Natural killer cell (primary cell): ENCODE measurements at places on chromosomes 16 and 17. TPM values are rescaled to one million over a fixed set of nuclear protein-coding genes. Genes with fewer than 3 reads are reported as not detected.

Gene ALOX12
- total RNA-seq = 2.4 TPM

Gene EMP2
- total RNA-seq = not detected

DNA sequence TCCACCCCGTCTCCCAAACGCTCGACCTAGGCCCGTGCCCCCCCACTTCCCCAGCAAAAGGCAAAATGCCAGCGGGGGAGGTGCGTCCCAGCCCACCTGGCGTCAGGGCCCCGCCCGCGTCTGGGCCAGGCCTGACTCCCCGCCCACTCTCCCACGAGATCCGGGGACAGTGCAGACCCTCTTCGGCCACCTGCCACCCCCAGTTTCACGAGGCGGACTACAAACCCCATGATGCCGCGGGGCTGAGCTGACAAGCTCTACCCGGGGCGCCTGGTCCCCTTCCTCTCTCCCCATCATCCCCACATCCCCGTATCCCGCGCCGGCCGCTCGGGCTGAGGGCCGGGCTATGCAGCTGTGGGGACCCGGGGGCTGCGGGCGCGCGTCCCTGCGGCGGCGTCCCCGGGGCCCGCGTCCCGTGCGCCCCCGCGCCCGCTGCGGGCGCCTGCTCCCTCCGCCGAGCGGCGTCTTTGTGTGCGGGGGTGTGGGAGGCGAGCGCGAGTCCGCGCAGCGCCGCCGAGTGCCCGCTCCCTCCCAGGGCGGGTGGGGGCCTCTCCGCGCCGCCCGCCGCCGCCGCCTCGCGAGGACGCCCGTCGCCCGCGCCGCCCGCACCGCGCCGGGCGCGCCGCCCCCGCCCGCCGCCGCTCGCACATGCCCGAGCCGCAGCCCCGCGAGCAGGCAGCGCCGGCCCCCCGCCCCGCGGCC lies at the start of gene ANKRD13B:
ANKRD13B (plus strand) TSS at position 283 of the 702 bp plus-strand sequence. CDS start 490 bp downstream, outside the sequence.
- peaks cover 51% of the 10 kb centered on the region for H3K4me1 ChIP-seq
- no peaks in the 10 kb centered on the region for H3K36me3 ChIP-seq
- H3K27ac ChIP-seq = no peak within 1 kb of the TSS
- DNase-seq = no peak
- H3K27me3 ChIP-seq = peaks cover 3% of the 10 kb centered on the region

Gene RNF227
- total RNA-seq = 3.6 TPM

Gene C16orf54
- 146 TPM for total RNA-seq

DNA sequence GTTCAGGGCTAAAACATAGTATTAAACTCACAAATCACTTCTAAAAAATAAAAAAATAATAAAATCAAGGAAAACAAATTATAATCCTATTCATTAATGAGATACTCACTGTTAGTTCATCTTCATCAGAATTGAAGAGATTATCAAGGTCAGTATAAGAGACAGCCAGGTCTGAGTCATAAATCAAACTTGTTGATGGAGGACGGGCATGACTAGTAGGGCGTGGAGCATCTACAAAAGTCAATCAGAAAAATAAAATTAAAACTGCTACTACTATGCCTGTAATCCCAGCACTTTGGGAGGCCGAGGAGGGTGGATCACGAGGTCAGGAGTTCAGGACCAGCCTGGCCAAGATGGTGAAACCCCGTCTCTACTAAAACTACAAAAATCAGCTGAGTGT lies 59.1 kb upstream of the INTS2 start:
- H3K27me3 ChIP-seq = no peaks in the 10 kb centered on the region
- no peaks in the 10 kb centered on the region for H3K4me1 ChIP-seq
- peaks cover 73% of the 10 kb centered on the region for H3K36me3 ChIP-seq
- no peak overlapping the region for H3K27ac ChIP-seq

DNA sequence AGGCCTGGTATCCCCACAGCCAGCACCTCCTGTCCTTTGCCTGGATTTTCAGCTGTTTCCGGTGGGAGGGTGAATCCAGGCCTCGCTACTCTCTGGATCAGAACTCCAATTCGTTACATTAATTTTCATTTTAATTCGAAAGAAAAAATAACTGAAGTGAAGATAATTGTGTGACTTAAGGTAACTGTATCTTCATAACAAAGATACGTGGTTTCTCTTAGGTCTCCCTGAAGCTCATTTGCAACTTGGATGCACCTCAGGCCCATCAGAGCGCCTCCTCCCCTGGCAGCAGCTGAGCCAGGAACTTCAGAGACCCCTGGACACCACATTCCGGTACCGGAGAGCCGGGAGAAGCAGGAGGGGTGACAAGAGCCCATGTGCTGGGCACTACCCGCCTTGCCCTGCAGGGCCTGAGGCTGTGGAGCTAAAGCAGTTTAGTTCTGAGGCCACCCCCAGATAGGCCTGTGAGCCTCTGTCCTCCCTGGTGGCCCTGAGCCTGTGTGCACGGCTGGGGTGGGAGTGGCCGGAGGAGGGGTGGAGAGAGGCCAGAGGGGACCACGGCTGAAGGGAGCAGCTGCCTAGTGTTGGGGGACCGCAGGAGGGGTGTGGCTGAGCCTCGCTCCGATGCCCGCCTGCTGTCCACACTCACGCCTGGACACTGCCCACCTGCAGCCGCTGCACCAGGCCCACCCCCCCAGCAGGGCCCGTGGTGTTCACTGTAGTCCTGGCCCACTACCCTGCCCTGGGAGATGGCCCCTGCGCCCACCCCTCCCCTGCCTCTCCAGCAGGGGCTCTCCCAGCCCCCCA lies 11.4 kb upstream of the DUS1L start:
- H3K4me3 ChIP-seq = no peak overlapping the region
- H3K36me3 ChIP-seq = peaks cover 14% of the 10 kb centered on the region
- no peaks in the 10 kb centered on the region for H3K4me1 ChIP-seq
- H3K27me3 ChIP-seq = no peaks in the 10 kb centered on the region
- no peak overlapping the region for H3K27ac ChIP-seq

DNA sequence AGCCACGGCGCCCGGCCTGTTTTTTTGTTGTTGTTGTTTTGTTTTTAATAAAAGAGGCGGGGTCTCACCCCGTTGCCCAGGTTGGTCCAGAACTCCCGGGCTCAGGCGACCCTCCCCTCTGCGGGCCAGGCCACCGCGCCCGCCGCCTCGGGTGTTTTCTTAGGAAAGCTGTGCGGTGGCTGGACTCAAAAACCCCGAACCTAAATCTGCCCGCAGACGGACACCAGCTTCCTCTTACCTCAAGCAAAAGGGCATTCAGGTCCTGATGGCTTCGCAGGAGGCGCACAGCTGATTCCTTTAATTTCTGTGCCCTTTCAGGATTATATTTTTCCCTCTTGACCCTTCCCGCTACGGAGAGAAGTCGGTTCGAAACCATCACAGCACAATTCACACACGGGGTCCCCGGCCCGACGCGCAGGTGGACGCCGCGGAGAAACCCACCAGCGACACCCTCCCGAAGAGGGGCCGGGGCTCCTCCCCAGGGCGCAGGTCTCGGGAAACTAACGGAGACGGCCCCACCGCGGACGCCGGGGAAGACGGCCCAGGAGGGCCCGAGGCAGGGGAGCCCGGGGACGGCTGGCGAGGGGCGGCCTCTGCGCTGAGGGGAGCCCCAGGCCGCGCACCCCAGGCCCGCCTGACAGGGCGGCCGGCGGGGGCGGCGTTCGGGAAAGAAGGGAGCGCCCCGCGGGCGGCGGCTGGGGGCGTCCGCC lies 653 bp downstream of the FANCA start:
- DNase-seq = no peak
- no peaks in the 10 kb centered on the region for H3K36me3 ChIP-seq
- no peaks in the 10 kb centered on the region for H3K27me3 ChIP-seq
- H3K4me3 ChIP-seq = peak overlapping the region; percentile 20
- H3K27ac ChIP-seq = no peak overlapping the region

DNA sequence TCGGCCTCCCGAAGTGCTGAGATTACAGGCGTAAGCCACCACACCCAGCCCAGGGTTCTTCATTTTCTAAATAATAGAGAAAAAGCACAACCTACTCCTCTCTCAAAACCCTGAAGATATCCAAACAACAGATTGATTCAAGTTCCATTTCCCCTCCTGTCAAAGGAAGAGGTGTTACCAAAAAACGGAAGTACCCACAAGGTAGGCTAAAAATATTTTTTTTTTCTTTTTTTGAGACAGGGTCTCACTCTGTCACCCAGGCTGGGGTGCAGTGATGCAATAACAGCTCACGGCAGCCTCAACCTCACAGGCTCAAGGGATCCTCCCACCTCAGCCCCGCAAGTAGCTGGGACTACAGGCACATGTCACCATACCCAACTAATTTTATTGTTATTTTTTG lies 18.9 kb downstream of the UTP6 start:
- peaks cover 11% of the 10 kb centered on the region for H3K4me1 ChIP-seq
- H3K27ac ChIP-seq = no peak overlapping the region
- H3K27me3 ChIP-seq = no peaks in the 10 kb centered on the region
- no peak overlapping the region for H3K4me3 ChIP-seq

- no peaks in the 10 kb centered on the region for H3K27me3 ChIP-seq
- no peak for DNase-seq
- peaks cover 10% of the 10 kb centered on the region for H3K4me1 ChIP-seq
Observed at GRCh38 chr16:88333848-88334777, 48.6 kb upstream of the ZNF469 start.

- H3K27me3 ChIP-seq = no peaks in the 10 kb centered on the region
- peaks cover 5% of the 10 kb centered on the region for H3K4me1 ChIP-seq
- H3K36me3 ChIP-seq = peaks cover 3% of the 10 kb centered on the region
- no peak overlapping the region for H3K4me3 ChIP-seq
Observed at GRCh38 chr16:10388988-10389387, 3.1 kb downstream of the ATF7IP2 start.

GRCh38 chr16:54400261-54400660 lies 113.7 kb upstream of the IRX3 start:
- H3K4me1 ChIP-seq = no peaks in the 10 kb centered on the region
- no peaks in the 10 kb centered on the region for H3K36me3 ChIP-seq
- no peak overlapping the region for H3K4me3 ChIP-seq
- H3K27ac ChIP-seq = no peak overlapping the region

DNA sequence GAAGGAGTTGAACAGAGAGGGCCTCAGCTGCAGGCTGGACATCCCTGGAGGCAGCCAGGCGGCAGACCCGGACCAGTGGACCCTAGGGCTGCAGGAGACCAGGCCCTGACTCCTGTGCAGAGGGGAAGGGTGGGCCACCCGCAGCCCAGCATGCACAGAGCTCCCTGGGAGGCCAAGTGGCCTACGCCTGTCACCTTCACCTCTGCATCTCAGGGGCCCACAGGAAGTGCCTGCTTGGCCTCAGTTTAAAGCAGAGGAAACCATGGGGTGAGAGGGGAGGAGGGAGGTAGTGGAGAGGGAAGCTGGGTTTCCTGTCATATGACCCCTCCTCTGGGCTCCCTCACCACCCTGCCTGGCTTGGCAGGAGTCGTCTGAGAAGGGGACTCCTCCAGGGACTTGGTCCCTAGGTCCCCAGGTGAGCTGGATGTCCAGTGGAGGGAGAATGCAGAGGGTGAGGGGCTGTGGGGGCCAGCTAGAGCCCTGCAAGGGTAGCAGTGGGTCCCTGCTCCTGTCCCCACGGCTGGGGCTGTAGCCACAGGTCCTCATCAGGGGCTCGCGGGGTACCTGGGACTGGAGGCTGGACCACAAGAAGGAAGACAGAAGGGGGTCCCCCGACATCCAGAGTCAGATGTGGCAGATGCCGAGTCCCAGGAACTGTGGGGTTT lies at the start of gene TMC8:
TMC8 (plus strand) TSS at position 335 of the 665 bp plus-strand sequence. CDS start 818 bp downstream, outside the sequence.
- peaks cover 79% of the 10 kb centered on the region for H3K4me1 ChIP-seq
